Fibroblast of the aortic adventitia (primary cell): ENCODE measurements at places on chromosomes 6 and 20.

- no peak for DNase-seq
These were observed 123.9 kb downstream of the INSM1 start for GRCh38 chr20:20491784-20492264.

DNA sequence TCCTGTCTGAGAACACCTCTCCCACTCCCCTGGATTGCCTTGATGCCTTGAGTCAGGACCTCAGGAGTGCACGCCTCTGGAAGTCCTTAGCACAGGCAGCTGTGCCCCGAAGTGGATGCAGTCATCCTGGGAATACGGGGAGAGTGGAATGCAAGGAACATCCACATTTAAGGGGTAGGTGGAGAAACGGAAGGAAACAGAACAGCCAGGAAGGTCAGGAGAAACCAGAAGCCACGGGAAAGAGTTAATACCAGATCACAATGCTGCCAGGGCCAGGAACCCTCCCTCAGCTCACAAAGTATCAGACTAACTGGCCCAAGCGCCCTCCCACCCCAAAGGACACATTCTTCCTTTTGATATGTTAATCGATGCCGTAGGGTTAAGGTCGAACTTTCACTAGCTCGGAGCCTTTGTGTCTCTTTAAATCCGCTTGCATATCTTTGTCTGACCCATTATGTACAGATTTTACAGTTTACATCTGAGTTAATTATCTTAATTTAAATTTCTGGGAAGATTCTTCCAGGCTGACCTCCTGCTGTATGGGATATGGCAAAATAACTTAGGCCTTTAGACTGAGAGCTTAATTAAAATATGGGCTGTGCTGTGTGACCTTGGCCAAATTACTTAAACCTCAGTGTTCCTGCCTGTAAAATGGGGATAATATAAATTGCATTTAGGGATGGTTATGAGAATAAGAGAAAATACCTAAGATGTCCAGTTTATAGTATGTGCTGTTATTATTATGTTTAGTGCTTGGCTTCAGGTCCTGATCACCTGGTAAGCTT lies 24.0 kb upstream of the CCND3 start:
- DNase-seq: no peak

DNA sequence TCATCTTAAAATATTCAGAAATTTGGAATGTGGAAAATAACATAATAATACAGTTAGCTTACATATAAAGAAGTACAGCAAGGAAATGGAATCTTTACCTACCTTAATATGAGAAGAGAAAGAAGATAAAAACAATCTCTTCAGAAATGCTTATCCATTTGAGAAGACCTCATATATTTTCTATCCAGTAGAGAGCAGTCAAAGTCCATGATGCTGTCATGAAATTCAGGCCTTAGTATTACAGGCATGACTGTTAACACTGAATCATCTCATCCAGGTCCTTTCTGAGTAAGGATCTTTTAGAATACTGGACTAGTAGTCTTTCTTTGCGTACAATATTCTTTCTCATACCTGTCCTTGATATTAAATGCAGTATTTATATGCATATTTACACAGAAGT lies 713.4 kb downstream of the CD109 start:
- DNase-seq: peak; percentile 85

DNA sequence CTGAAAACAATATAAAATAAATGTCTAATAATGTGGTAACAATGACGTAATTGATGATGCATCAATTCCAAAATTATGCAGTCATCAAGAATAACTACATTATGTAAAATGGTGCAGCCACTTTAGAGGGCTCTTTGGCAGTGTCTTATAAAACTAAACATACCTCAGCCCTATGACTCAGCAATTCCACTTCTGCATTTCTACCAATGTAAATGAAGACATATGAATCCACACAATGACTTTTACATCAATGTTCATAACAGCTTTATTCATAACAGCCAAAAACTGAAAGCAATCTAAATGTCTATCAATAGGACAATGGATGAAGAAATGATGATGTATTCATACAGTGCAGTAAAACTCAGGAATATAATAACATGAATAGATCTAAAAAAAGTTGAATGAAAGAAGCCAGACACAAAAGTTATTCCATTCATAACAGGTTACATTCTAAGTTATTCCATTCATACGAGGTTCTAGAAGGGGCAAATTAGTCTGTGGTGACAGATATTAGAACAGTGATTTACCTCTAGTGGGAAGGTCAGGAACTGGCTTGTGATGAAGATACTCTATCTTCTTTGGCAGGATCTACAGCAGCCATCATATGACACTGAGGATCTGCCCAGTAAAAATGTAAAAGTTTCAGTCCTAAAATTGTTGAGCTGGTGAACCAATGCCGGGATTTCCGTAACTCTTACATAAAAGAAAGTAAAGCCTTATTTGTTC lies 396.1 kb downstream of the PLCB1 start:
- DNase-seq: peak; percentile 91

DNA sequence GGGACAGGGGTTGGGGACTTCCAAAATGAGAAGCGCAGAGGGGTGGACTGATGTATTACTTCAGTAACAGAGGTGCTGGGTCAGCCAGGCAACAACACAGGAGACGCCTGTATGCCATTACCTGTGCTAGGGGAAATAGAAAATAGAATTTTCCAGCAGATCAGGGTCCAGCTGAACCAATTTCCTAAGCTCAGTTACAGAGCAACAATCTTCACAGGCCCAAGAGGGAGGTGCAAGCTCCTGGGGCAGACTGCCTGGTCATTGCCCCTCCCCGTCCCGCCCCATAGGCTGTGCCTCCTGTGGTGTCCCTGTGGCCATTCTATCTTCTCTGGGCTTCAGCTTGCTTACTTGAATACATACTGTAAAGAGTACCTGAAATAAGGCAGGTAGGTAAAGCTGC lies 3.7 kb downstream of the KCNK5 start:
- no peak for DNase-seq

DNA sequence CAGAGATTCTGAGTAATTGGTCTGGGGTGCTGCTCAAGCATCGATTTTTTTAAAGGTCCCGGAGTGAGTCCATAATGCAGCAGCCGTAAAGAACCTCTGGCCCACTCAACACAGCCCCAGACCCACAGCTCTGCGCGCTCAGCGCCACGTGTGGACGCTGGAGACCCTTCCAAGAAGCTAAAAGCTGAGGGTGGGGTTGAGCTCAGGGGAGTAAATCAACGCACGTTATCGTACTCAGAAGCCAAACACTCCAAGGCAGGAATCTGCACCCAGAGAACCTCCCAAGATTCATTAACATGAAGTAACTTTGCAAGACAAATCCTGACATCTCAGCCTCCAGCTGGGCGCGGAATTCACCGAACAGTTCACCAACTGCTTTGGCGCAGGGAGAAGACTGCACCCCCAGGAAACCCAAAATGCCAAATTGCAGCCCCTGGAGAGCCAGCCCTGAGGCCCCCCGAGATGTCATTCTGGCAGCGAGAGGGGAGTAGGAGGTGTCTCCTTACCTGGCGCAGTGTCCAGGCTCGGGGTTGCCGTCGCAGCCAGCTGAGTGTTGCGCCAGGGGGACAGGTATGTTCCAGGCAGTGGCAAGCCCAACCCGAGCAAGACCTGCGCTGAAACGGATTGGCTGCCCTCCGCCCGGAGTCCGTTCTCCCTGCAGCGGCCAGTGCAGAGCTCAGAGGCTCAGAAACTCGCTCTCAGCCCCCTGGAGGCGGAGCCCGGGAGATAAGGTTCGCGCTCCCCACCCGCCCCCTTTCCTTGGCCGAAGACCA lies at the start of gene COL21A1:
TSS of gene COL21A1 (minus strand) at position 700 of the 773 bp plus-strand sequence. CDS start 64,962 bp downstream, outside the sequence.
- peak; percentile 62 for DNase-seq

DNA sequence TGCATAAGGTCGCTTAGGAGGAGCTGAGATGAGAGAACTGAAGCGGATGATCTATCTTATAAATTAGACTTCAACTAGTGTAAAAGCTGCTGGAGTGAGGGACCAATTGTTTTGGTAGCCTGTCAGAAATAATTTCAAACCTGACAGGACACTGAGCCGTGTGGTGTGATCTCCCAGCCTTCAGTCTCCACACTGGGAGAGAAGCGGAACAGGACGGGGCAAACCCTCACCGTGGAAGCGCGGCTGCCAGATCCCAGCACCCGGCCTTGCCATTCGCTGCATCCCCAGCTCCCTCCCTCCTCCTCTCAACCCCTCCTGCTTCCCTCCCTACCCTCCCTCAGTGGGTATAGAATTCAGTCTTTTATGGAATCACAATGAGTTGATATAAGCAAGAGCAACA lies 900.1 kb upstream of the SLC35B3 start:
- no peak for DNase-seq

GRCh38 chr6:68082086-68082485 lies 553.0 kb upstream of the ADGRB3 start:
- DNase-seq: no peak

- DNase-seq: no peak
These were observed 891 bp upstream of the GHRH start for GRCh38 chr20:37262505-37262904.

GRCh38 chr6:145214570-145214969 lies 520.8 kb downstream of the EPM2A start:
- peak; percentile 63 for DNase-seq

DNA sequence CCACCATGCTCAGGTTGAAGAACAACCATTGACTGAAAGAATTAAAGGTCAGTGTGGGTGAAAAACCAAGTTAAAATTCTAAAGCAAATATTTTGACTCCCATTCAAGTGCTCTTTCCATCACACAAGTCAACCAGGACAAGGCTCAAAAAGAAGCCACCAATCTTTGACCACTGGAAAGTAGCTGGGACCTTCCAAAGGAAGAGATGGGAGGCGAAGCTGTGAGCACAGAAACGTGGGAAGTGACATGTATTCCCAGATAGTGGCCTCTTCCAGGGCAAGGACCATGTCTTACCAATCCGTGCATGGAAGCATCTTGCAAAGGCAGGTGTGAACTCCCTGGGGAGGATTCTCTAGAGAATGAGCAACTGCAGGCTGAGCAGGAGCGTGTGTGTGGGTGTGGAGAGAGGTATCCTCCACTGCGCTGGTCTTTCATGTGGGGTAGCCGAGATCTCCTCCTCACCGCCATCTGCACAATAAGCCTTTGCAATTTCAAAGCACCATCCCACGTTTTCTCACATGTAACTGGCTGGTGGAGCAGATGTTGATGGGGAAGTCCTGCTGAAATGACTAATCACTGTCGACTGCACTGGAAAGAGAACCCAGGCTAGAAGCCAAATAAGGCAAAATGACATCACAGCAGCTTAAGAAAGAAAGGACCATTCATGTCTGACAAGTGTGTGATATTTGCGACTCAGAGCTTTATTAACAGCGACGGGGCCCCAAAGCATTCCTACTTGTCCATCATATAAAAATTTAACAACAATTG lies 189.4 kb upstream of the RREB1 start:
- peak; percentile 53 for DNase-seq

- peak; percentile 35 for DNase-seq
These were observed 28.3 kb downstream of the RSPO4 start for GRCh38 chr20:973785-974194.

GRCh38 chr6:35311390-35312075 lies 13.9 kb downstream of the DEF6 start:
- no peak for DNase-seq

DNA sequence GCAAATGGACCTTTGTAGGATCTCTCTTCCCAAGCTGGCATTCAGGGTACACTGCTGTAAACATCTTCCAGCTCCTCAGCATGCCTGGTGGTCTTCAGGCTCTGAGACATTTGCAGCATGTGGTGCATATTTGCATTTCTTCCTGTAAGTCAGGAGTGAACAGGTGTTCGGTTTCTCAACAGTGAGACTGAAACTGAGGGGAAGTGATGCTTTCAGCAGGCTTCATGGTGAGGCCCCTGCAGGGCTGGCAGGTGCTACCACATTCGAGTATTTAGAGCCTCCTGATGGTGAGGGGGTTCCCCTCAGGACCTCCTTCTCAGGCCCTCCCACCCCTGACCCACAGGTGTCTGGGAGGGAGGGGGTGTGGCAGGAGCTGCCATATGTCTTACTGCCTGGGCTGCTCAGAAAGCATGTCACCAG lies 15.1 kb downstream of the MYBL2 start:
- no peak for DNase-seq

GRCh38 chr6:135655055-135655454 lies 157.5 kb upstream of the AHI1 start:
- no peak for DNase-seq

DNA sequence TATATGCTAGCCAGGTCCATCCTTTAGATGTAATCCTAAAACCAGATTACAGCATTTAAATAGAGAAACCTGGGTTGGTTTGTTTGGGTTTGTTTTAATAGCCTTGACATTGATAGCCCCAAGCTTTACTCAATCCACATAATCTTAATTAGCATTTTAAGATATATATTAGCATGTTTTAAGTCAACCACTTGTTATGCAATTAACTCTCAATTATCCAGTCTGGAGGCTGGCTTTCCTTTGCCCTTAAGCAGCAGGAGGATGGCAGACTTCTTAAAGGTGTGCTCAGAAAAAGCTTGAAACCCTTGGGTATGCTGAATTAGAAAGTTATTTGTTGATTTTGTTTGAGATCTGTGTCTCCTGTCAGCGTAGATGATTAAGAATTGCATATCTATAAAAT lies 46.3 kb upstream of the SMIM28 start:
- DNase-seq: no peak

- DNase-seq: no peak
These were observed 99.3 kb downstream of the PAX1 start for GRCh38 chr20:21804802-21805201.

- DNase-seq: no peak
These were observed 167.0 kb upstream of the EXOC2 start for GRCh38 chr6:859936-860335.

DNA sequence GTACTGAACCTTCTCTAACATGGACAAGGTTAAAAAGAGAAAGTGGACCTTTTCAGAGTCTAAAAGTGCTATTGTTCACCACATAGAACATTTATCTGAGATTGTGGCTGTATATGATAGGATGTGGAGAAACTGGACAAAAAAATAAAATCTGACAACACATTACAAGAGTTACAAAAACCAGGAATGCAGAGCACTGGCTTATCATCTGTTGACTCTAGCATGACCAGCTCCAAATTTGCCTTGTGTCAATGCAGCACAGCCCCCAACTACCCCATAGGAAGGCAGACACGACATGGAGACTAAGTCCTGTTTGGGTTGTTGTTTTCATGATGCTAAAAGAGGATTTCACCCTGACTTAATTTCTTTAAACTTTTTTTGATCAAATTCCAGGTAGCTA lies 436.9 kb upstream of the MARCKS start:
- peak; percentile 47 for DNase-seq

DNA sequence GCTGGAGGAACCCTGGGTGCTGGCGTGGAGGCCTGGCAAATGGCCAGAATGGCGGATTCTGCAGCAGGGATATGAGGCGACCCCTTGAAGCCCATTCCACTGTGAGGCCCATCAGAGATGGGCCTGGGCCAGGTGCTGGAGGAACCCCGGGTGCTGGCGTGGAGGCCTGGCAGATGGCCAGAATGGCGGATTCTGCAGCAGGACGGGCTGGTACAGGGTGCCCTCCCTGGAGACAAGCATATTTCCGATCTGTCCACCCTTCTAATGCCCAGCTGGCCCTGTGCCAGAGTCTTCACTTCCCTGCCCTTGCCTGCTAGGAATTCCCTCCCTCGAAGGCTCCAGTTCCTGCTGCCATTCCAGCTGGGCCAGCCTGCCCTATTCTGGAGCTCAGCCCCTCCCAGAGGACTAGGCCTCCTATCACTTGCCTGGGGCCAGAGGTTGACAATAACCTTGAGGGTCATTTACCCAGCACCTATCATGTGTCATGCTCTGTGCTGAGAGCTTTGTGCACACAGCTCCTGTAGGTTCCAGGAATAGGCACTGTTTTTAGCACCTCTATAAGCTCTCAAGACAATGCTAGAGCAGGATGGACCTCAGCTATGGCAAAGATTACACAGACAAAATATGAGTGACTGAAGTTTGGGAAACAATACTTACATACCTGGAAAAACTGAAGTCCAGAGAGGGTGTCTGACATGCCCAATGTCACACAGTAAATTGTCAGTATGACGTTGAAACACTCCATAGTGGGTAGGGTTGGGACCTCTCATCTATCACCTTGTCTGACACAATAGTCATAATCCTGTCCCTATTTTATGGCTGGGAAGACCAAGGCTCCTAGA lies 21.4 kb downstream of the SUN5 start:
- DNase-seq: no peak
